Esophagus squamous epithelium (tissue), 5 donors: ENCODE measurements at places on chromosomes 4 and X.

DNA sequence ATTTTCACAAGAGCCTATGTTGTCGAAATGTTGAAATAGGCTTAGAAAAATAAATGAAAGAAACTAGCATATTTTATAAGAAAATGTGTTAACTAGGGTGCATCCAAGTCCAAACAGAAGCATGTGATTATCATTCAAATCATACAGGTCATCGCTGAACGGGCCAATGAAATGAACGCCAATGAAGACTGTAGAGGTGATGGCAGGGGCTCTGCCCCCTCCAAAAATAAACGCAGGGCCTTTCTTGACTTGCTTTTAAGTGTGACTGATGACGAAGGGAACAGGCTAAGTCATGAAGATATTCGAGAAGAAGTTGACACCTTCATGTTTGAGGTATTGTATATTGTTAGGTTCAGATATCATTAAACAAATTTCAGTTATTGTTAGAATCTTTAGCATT, 9.6 kb downstream of the CYP4V2 start:
- no peak for DNase-seq

DNA sequence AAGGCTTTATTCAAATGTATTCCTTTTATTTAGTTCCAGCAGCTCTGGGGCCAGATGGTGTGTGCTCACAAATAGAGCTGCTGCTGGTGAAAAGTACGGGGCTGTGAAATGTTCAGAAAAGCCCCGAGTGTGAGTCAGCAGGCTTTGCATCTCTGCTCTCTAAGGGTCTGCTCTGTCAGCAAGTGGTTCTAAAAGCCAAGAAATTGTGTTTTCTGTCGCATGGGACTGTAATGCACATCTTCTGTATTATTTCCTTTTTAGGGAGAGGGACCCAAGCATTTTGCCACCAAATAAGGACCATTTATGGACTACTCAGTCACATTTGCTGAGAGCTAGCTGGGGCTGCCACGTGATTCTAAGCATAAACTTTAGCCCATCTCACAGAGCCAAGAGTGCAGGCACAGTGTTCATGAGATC, 82.9 kb upstream of the NHS start:
- no peak for DNase-seq

GRCh38 chr4:115424852-115425251, 311.4 kb upstream of the NDST4 start:
- no peak for DNase-seq

GRCh38 chr4:147492306-147492705, 11.4 kb downstream of the EDNRA start:
- no peak for DNase-seq

DNA sequence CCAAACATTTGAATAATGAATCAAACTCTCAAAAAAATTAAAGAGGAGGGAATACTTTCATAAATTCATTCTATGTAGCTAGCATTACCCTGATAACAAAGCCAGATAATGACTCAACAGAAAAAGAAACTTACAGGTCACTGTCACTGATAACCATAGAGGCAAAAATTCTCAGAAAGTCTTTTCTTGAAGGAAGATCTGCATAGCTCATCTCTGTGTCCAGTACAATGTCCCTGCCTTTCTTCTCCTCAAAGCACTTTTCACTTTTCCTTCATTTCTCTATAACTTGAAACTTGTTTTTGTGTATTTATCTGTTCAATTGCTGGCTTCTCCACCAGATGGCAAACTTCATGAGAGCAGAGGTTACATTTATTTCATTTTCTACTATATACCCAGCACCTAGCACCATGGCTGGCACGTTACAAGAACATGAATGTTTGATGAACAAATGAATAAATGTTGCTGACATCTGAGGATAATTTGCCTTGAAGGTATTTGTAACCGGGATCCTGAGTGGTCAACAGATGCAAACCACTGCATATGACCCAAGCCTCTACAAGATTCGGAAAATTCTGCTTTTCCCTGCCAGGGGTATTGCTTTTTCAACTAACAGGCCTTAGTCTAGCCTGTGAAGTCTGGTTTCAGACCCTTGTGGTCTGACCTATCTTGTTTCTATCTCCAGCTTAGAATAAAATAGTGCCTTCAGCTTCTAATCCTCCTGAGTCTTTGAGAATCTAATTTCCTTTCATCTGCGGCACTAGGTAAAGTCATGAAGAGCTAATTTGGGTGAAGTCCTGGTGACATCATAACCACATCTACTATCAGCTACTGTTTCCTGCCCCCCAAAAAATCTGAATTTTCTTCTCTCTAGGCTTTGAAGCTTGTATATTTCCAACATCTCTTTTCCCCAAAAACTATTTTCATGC, 52.5 kb upstream of the ANTXR2 start:
- no peak for DNase-seq

DNA sequence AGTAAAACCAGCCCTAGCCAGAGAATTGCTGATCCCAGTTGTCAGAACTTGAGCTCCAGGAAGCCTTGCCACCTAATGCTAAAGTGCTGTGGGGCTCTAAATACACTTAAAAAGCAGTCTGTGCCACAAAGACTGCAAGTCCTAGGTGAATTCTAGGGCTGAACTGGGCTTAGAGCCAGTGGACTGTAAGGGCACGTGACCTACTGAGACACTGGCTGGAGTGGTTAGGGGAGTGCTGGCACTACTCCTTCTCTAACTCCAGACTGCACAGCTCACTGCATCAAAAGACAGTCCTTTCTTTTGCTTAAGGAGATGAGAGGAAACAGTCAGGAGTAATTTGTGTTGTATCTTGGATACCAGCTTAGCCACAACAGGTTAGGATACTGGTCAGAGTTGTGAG, 1240.2 kb downstream of the FAM133A start:
- DNase-seq: no peak

- DNase-seq: no peak
Measured at GRCh38 chr4:152256996-152257395, 278.9 kb downstream of the FBXW7 start.

DNA sequence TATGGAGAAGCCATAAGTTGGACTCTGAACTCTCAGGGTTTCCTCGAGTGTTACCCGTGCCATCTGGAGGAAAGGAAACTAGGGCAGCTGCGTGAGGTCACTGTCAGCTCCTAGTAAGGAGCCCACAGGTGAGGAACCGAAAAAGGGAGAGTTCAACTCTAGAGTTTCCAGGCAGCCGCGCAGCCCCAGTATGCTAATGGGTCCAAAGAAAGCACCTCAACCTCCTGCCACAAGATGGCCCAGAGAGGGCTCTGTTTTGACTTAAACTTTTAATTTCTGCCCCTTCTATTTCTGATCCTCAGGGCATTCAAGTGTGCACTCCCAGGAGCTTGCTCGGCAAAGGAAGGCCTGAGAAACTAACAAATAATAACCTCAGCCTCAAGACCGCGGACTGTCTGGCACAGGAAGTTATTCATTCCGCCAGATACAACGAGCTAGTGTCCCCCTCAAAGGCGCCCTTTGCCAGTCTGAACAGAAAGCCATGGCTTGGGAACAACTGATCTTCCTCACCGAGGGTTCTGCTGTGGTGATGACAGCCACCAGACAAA, 13.9 kb downstream of the SCARB2 start:
- DNase-seq: no peak

DNA sequence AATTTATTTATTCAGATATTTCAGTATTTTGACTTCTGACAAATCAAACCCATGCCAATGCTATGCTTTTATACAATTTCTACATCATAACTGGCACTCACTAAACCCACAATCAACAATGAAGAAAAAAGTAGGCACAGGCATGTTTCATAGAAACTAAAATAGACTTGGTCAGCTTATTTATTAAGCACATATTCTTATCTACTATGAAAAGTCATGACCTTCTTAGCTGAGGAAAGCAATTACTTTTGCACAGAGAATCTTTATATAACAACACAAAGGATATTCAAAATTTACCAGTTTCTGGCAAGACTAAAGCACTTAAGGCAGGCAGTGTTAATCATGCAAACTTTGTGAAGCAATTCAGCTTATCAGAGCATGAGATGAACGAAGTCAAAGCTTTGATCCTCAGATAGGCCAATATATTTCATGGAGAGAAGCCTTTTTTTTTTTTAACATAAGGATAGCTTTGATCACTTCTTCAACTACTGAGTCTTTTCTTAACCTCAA, 490.6 kb downstream of the INPP4B start:
- DNase-seq: no peak

- no peak for DNase-seq
Measured at GRCh38 chr4:151745481-151746231, 15.2 kb downstream of the GATB start.

GRCh38 chrX:38859602-38860001, 58.3 kb downstream of the MID1IP1 start:
- DNase-seq: no peak

DNA sequence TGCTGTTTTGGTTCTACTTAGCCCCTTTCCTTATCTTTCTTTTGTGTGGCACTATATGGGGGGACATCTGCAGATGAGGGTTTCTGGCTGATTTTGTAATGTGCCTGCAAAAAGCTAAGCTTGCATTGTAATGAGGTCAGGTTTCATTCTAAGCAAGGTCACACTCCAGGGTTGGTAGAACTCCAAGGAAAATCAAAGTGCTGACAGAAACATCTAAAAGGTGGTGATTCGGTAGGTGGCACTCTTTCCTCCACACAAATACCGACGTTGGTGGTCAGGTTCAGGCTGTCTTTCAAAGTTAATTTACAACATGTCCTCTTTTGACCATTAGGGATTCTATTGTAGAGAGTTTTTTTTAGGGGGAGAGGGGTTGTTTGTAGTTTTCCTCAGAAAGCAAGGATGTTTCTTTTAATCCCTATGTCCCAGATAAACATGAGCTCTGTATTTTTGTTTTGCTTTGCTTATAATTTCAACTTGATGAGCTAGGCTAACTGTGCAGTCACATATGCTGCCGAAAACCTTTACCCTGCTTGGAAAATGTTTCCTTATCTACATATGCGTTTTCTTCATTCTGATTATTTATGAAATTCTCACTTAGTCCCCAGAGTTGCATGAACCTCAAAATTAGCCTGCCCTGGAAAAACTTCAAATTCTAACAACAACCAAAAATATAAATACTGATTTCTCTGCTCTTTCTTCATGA, 434.2 kb downstream of the PPARGC1A start:
- no peak for DNase-seq

DNA sequence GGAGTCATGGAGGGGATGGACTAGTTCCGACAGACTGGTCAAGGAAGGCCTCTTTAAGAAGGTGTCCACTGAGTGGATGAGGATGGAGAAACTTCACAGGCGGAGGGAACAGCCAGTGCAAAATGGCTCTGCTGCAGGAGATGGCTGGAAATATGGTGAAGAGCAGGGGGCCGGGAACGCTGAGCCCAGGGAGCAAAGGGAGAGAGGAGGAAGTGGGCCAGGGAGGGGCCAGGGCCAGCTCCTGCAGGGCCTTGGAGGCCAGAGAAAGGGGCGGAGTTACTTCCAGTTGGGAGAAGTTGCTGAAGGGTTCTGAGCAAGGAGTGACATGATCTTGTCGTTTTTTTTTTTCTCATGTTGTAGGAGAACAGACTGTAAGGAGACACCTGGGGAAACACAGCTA, 94.5 kb downstream of the WFS1 start:
- DNase-seq: no peak

DNA sequence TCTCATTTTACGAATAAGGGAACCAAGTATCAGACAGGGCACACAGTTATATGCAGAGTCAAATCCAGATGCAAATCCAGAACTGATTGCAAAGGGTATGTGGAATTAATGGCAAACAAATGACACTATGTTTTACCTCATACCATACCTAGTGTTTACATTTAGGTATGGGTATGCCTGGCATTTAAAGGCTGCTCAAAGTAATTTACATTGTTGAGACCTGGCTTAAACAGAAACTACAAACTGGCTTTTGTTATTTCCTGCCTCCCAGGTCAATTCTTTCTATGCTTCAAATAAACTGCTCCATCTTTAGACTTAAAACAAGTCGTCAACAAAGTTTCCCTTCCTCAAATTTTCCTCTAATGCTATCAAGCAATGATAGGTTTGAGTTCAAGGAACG, 33.7 kb downstream of the ANKRD17 start:
- no peak for DNase-seq

DNA sequence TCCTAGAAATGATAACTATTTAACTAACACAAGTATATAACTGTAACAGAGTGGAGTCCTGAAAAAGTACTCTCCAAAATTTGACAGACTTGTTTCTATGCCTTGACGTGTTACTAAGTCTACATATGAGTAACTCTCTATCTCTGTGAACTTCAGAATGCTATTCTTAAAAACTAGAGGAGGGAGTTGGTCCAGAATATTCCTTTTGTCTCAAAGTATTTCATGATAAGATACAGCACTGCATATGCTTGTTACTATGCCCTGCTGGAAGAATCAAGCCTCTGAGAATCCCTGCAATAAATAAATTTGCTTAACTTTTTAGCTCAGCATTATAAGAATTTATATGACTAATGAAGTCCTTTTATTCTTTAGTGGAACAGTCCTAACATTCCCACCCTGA, 50.9 kb upstream of the ATXN3L start:
- DNase-seq: no peak

- no peak for DNase-seq
Measured at GRCh38 chr4:41709844-41710481, 38.6 kb downstream of the PHOX2B start.

DNA sequence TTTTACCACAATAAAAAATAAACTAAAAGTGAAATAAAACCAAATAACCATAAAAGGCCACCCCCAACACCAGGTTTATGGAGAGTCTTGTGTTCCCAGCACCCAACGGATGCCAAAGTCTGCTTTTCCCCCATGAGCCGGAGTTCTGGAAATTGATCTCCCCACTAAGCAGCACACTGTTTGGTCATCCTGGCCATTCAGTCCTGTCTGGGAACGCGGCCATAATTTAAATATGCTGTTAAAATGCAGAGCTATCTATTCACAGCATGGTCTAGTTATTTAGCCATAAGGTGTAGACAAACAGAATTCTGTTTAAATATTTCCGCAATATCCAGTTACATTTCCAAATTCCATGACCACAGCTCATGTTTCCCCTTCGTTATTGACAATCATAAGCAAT, 129.6 kb upstream of the TBL1X start:
- no peak for DNase-seq

DNA sequence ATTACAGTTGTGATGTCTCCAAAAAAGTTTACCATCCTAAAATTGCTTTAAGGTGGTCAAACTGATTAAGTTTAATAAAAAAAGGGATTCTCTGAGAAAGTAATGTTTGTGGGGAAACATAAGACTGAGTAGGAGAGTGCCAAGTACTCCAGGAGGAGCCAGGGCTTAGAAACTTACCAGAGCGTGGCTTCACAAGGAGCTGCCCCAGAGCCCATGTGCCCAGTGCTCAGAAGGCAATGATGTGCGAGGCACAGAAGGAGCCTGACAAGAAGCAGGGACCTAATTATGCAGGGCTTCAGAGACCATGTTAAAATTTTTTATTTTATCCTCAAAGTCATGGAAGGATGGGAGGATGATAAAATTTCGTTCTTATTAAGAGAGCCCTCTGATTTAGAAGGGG, 204.2 kb downstream of the PALLD start:
- DNase-seq: no peak

- DNase-seq: no peak
Measured at GRCh38 chr4:146053891-146054290, 115.3 kb upstream of the ZNF827 start.
